ENCODE measurements at places on chromosomes 3 and 15.

GRCh38 chr3:87733671-87734367 is 325.0 kb downstream of the CGGBP1 start:
- DNase-seq, result no peak

DNA sequence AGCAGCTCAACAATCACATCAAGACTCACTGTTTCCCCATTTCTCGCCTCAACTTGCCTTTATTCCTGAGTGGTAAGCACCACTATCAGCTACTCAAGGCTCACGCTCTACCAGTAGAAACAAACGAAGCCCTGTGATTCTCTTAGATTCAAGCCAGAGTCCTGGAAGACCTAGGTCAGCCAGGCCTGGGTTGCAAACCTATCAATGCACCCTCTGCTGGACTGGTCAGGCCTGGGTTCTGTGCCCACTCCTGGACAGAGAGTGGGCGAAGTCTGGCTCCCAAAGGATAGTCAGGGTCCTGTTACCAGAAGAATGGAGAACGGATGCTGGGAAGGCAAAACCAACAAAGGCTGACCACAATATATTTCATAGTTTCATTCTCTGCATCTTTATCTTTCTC is 308.4 kb downstream of the SHQ1 start:
- no peak for DNase-seq

DNA sequence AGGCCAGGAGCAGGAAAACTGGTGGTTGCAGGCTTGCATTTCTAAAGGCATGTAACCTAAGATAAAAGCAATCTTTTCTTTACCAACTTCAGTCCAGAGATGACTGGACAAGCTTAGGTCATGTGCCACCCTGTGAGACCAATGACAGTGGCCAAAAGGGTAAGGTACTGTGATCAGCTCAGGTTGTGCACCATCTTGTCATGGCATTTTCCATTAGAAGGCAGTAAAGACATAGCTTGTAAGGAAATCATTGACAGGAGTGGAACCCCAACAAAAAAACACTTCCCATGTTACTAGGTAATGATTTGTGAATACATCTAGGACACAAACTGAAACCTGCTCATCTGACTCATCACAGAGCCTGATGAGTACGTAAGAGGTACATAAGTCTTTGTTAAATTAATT is 35.2 kb downstream of the SSR3 start:
- no peak for DNase-seq

DNA sequence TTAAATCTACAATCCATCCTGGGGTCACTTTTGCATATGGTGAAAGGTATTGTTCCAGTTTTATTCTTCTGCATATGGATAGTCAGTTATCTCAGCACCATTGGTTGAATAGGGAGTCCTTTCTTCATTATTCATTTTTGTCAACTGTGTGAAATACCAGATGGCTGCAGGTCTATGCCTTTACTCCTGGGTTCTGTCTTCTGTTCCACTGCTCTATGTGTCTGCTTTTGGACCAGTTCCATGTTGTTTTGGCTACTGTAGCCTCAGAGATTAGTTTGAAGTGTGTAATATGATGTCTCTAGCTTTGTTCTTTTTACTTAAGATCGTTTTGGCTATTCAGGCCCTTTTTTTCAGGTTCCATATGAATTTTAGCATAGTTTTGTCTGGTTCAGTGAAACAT is 795.8 kb downstream of the OTOL1 start:
- DNase-seq, result no peak

GRCh38 chr3:115898656-115899410 is 275.5 kb downstream of the GAP43 start:
- DNase-seq, result no peak

DNA sequence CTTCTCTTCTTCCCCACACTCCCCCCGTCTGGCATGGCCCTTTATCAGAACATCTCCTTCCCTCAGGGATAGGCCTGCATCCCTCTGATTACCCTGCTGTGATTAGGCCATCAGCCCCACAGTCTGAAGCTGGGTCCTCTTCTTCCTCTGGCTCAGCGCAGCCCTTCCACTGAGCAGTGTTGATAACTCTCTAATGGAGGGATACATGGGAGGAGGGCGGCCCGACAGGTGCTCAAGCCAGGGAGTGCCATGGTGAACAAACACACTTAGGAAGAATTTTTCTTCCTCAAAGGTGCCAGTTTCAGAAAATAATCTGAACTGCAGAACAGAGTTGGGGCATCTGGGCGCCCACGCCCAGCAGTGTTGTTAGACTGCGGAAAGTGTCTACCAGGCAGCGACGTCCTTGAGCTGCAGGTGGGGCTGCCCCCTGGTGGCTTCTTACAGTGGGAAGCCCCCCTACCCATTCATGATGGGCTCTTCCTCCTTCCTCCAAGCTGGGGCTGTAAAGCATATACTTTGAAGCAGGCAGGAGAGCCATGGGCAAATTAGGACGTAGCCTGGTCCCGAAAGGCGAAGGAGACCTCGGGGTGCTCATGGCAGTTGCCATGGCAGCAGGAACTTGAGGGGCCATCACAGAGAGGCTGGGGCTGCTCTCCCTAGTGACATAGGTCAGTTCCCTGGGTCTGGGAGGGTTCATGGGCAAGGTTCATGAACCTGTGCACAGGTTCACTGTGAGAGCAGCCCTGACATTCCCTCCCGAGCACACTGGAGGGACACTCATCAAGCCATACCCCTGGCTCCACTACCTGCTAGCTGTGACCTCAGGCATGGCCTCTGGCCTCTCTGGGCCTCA is 33.2 kb upstream of the NR2C2 start:
- no peak for DNase-seq

DNA sequence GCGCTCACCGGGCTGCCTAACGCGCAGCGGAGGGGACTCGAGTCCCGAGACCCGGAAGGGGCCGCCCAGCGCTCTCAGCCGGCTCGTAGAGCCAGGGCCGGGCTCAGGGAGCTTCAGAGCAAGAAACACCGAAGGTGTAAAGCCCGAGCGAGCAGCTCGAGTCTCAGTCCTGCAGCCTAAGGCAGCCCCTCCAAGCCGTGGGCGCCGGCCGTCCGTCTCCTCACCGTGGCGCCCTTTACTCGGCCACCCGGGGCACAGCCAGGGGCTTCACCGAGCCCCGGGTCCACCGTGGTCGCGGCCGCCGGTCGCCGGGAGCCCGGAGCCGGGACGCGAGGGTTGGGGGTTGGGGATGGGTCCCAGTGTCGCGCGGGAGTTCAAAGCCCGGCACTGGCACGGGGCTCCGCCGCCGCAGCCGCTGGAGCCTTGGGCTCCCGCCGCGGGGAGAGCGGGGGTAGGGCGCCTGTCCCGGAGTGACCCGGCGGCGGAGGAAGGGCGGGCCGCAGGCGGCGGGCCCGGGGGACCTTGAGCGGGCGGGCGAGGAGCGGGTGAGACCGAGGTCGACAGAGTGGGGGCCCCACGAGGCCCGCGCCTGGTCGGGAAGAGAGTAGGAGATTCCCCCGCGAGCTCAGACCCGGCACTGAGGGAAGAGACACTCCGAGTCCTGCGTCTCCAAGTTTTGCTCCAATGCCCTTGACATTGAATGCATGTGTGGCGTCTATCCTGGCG is 26.9 kb upstream of the THRB start:
- no peak for DNase-seq

DNA sequence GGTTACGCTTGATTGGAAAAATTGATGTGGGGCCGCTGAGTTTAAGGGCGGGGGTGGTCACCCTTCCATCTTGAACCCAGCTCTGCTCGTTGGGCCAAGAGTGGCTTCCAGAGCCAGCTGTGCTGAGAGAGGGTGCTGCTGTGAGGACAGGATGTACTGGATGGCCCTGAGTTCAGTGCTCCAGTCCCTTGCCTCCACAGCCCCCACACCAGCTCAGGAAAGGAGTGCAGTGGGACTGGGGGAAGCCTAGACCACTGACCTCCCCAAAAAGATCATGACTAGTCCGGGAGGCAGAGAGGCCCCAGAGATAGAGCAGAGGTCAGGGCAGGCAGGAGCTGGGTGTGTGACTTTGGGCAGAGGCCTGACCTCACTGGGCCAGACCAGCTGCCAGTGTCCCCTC is 4.0 kb upstream of the PTH1R start:
- no peak for DNase-seq

DNA sequence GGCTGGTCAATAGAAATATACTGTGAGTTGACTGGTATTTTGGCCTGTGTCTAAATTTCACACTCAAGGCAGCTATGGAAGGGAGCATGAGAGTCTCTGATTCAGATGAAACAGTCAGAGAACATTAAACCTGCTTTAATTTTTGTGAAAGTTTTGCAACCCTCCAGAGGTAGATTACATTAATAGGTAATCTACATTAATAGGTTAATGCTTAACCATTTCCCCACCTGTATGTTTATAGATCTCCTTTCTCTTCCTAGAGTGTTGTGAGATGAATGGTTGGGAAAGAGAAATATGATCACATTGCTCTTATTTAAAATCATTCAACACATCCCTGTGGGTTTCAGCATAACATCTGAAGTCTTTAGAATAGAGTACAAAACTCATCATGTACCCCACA is 586.9 kb upstream of the DPPA4 start:
- no peak for DNase-seq

- DNase-seq, result no peak
Measured at GRCh38 chr3:196603683-196604082, 35.2 kb downstream of the FBXO45 start.

- DNase-seq, result no peak
Measured at GRCh38 chr3:149473357-149474249, 894 bp upstream of the TM4SF4 start.

- no peak for DNase-seq
Measured at GRCh38 chr15:96448923-96449322, 118.4 kb downstream of the NR2F2 start.

- DNase-seq, result no peak
Measured at GRCh38 chr3:99972380-99973104, 141.8 kb downstream of the FILIP1L start.

GRCh38 chr15:80582816-80583423 is 112.2 kb upstream of the ABHD17C start:
- DNase-seq, result no peak

- no peak for DNase-seq
Measured at GRCh38 chr3:154214306-154214705, 93.1 kb downstream of the ARHGEF26 start.

GRCh38 chr3:5784690-5785089 is 597.2 kb downstream of the EDEM1 start:
- no peak for DNase-seq

DNA sequence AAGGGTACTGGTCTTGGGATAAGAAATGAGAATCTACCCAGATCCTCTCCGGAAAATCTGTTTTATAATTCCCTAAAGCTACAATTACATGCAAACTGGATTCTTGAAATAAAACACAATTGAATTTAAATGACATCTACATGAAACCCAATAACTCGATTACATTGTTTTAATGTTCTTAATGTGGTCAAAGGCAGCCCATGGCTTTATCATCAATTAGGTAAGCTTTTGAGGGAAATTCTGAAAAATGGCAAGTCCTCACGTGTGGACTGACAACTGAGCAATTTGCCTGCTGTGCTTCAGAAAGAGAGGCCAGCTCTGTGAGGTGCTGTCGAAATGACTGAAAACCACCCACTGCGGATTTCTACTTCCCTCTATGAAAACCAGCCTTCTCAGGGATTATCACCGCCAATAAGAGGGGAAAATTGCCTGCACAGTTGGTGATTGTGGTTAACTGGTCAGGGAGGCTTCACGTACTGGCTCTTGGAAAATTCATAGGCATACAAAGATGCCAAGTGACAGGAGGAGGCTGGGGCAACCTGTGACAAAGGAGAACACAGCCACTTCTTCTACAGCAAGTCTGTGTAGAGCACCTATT is 200.8 kb upstream of the SLCO3A1 start:
- no peak for DNase-seq

DNA sequence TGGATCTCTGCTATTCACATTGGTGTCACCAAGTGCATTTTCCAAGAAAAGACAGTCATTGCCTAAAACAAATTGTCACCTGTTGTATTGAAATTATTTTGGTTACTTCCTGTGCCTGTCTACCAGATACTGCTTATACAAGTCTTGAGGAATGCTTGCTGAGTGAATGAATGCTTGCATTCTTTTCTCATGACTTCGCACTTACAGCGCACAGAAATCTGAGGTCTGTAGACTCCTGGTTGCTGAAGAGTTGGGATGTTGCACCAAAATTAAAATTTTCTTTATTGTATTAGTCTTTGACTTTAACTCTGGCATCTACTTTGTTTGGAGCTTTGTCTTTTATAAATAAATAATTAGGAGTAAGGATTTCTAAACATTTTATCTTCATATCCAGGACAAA is 28.4 kb downstream of the SH3GL3 start:
- DNase-seq, result no peak

DNA sequence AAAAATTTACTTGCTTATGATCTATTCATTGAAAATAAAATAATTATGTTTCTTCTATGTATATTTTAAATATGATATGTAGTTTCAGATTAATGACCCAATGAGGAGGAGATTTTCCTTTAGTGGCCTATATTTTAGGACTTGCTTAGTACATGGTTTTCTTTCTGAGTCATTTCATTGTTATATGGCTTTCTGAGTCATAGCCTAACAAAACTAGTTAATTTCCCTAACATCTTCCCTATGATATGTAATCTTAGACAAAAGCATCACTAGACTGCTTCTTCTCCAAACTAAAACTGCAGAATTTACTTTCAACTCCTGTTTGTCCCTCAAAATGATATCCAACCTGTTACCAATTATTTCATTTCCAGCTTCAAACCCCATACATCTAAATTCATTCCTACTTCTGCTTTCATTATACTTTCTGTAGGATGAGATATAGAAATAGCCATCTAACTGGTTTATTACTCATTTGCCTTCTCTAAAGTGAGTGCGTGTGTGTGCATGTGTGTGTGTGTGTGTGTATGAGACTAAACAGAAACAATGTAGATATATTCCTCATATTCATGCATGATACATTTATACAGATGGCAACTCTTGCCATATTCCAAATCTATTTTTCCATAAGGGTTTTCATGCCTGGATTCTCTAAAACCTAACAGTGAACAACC is 915.0 kb upstream of the GBE1 start:
- DNase-seq, result no peak
